ENCODE measurements at places on chromosomes 12 and 14. TPM values are rescaled to one million over a fixed set of nuclear protein-coding genes. Genes with fewer than 3 reads are reported as not detected.

Gene CCT2
- total RNA-seq: 178 TPM

Gene PEX5
- total RNA-seq: 18.0 TPM

Gene NUAK1
- total RNA-seq: 3.2 TPM

Gene PTGDR
- 0.87 TPM for total RNA-seq

Gene ABHD12B
- not detected for total RNA-seq

Gene RFLNA
- total RNA-seq: 1.3 TPM

Gene KRT78
- total RNA-seq: not detected

Gene MIP
- not detected for total RNA-seq

Gene ADAM20
- total RNA-seq: 1.7 TPM

Gene LALBA
- total RNA-seq: not detected

Gene EPYC
- not detected for total RNA-seq

Gene RIMKLB
- total RNA-seq: 42.2 TPM

Gene NOVA1
- 1.8 TPM for total RNA-seq
